ENCODE measurements at places on chromosomes 5 and 9. TPM values are rescaled to one million over a fixed set of nuclear protein-coding genes. Genes with fewer than 3 reads are reported as not detected.

The MSANTD3 gene
- 76.0 TPM for total RNA-seq

The SH3RF2 gene
- total RNA-seq = 8.6 TPM

The SLCO4C1 gene
- 0.22 TPM for total RNA-seq

The DNM1 gene
- 29.7 TPM for total RNA-seq

GRCh38 chr9:135714242-135715055 is 12.5 kb downstream of the KCNT1 start:
- no peak for DNase-seq
- H3K36me3 ChIP-seq = no peaks in the 10 kb centered on the region
- peaks cover 30% of the 10 kb centered on the region for H3K27me3 ChIP-seq
- no peaks in the 10 kb centered on the region for H3K4me1 ChIP-seq

DNA sequence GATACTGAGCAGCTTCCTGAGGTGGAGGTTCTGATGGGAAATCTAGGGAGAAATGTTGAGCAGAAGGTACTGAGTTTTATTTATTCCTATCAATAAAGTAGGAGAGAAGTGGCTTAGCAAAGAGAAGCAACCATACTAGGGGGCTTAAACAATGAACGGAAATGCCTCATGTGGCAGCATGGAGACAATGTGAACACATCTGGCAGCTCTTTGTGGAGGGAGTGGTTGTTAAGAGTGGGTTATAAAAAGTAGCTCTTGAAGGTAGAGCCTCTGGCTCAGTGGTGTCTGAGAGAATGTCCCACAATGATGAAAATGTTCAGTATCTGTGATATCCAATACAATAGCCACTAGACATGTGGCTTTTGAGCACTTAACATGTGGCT is 52.7 kb upstream of the EQTN start:
- no peak overlapping the region for H3K27ac ChIP-seq
- no peaks in the 10 kb centered on the region for H3K36me3 ChIP-seq
- no peak for DNase-seq
- no peaks in the 10 kb centered on the region for H3K4me1 ChIP-seq
- H3K27me3 ChIP-seq = no peaks in the 10 kb centered on the region

DNA sequence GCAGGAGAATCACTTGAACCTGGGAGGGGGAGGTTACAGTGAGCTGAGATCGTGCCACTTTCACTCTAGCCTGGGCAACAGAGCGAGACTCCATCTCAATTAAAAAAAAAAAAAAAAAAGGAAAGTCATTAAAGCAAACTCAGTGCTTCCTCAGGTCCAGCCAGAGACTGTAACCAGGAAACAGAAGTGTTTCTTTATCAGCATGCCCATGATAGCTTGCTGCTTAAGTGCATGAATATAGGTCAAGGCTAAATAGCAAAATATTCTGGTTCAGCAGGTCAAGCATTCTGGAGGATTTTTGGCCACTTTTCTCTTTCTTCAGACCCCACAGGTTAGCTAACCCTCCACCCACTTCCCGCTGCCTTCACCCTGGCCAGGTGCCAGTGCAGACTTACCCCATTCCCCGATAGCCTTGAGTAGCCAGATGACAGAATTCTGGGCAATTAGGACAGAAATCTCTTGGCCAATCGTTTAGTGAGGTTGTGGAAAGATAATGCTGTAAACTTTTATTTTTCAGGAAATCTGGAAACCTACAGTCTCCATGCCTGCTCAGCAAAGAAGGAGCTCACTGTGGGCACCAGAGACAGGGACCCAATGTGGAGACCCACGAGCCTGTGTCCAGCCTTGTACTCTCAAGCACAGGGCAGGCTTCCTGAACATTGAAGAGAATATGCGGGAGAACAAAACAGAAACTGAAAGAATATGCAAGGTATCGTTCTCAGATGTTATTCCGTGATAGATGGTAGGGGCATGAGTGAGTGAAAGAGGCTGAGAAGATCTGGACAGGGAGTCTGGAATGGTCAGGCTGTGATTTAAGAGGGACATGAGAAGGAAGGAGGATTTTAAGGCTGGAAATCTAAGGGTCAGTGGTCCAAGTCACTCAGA is 4.2 kb upstream of the UGT3A2 start:
- no peak for DNase-seq
- H3K4me1 ChIP-seq = no peaks in the 10 kb centered on the region
- peaks cover 12% of the 10 kb centered on the region for H3K27me3 ChIP-seq
- no peaks in the 10 kb centered on the region for H3K36me3 ChIP-seq
- no peak overlapping the region for H3K27ac ChIP-seq

DNA sequence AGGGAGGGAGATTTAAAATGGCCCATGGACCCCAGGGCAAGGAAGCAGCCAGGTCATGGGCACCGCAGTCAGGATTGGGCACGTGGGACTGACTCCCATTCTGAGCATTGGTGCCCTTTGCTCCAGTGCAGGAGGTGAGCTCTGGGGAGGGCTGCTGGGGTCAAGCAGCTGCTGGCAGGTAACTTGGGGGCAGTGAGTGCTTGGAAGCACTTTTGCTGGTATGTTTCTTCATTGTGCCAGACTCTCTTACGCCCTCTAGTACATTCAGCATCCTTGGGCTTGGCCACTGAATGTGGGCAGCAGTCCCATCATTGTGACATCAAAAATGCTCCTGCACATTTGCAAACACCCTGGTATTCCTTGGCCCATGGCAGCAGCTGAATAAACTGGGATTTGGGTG is 32.7 kb downstream of the PRRC2B start:
- no peaks in the 10 kb centered on the region for H3K27me3 ChIP-seq
- DNase-seq = no peak
- peaks cover 4% of the 10 kb centered on the region for H3K36me3 ChIP-seq
- H3K4me3 ChIP-seq = no peak overlapping the region
- H3K27ac ChIP-seq = no peak overlapping the region
- peaks cover 24% of the 10 kb centered on the region for H3K4me1 ChIP-seq

DNA sequence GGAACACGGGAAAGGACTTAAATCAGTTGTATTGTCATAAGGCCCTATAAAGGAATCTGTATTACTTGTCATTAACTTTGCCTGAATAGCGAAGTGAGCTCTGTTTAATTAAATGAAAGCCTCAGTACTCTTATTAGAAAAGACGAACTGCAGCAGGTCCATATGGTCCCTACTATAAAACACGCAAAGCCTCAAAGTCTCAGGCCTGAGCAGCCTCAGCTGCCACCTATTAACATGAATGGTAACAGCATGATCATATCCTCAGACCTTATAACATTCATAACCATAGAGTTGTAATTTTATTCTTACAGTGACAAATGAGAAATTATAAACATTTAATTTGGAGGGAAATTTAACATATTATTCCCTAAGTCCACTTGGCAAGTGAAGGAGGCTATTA is 1113.7 kb upstream of the WWC1 start:
- H3K27me3 ChIP-seq = no peaks in the 10 kb centered on the region
- no peaks in the 10 kb centered on the region for H3K36me3 ChIP-seq
- no peak overlapping the region for H3K4me3 ChIP-seq

DNA sequence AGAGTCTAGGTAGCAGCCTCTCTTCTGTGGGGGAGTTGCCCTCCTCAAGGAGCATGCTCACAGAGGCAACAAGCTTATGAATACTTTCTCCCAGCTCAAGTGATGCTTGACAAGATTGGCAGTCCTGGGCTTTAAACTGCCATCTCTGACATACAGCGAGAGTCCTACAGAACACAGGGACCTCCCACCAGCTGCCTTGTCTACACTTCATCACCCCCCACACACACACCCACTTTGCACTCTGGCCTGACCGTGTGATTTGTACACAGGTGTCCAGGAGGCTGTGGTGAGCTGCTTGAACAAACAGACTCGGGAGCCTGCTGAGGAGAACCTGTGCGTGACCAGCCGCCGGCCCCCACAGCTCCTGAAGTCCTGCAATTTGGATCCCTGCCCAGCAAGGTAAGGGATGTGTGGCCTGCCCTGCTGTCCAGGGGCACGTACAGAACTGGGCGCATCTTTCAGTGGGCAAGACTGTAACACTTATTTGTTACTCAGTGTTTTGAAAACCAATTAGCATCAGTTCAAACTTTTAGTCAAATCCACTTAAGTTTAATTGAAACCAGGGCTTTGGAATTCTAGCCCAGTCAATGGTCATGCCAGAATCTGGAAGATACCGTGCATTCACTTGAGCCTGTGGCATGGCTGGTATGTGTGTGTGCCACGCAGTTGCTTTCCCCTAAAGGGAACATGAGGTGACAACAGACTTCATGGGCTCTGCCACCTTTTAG is 247.5 kb downstream of the ADAMTSL1 start:
- H3K4me3 ChIP-seq = no peak overlapping the region
- no peak overlapping the region for H3K27ac ChIP-seq
- no peak for DNase-seq
- H3K27me3 ChIP-seq = no peaks in the 10 kb centered on the region
- no peaks in the 10 kb centered on the region for H3K4me1 ChIP-seq

GRCh38 chr5:41148448-41148847 is 64.9 kb downstream of the C6 start:
- H3K27me3 ChIP-seq = no peaks in the 10 kb centered on the region
- H3K4me3 ChIP-seq = no peak overlapping the region
- no peaks in the 10 kb centered on the region for H3K4me1 ChIP-seq

DNA sequence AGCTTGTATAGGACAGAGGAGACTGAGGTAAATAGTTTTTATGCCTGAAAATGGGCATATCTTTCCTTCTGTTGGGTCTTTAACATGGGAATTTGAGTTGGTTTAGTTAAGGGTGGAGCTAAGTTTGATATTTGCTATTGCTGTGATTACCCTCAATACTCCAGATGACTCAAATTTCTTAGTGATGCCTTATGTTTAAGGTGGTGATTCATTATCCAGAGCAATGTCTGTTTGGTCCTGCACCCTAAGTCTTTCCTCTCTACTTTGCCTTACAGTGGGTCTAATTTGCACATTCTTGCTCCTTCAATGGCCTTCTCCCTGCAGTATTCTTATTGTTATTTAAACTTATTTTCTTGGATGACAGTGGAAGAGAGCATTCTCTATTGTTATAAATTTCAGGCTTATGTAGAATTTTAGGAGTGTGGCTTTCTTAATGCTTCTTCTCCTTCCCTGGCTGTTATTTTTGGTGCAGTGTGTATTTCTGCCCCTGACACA is 312.9 kb upstream of the RPS23 start:
- peaks cover 6% of the 10 kb centered on the region for H3K4me1 ChIP-seq
- no peak overlapping the region for H3K4me3 ChIP-seq
- H3K36me3 ChIP-seq = no peaks in the 10 kb centered on the region
- H3K27ac ChIP-seq = no peak overlapping the region
- DNase-seq = peak; percentile 39

- no peak overlapping the region for H3K4me3 ChIP-seq
- no peaks in the 10 kb centered on the region for H3K27me3 ChIP-seq
- no peaks in the 10 kb centered on the region for H3K36me3 ChIP-seq
- no peak for DNase-seq
- peaks cover 11% of the 10 kb centered on the region for H3K4me1 ChIP-seq
Measured at GRCh38 chr5:150577378-150578139, 62.9 kb upstream of the SYNPO start.

DNA sequence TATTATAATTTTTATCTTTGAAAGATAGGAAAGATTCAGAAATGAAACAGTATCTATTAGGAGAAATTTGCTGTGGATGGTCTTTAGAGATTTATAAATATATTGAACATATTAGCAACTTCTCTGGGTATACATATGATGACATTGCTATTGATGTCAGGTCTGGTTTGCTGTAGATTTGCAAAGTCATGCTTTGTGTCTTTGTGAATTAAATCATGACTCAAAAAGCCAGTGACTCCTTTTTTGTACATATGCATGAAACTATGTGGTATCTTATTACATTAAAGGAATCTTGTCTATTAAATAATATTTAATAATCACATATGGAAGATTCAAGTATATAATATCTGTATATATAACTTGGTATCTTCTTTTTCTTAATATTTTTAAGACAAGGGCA is 141.9 kb downstream of the ST8SIA4 start:
- no peak overlapping the region for H3K4me3 ChIP-seq
- peaks cover 5% of the 10 kb centered on the region for H3K4me1 ChIP-seq
- no peaks in the 10 kb centered on the region for H3K27me3 ChIP-seq
- DNase-seq = peak; percentile 45
- H3K36me3 ChIP-seq = no peaks in the 10 kb centered on the region
- H3K27ac ChIP-seq = no peak overlapping the region

DNA sequence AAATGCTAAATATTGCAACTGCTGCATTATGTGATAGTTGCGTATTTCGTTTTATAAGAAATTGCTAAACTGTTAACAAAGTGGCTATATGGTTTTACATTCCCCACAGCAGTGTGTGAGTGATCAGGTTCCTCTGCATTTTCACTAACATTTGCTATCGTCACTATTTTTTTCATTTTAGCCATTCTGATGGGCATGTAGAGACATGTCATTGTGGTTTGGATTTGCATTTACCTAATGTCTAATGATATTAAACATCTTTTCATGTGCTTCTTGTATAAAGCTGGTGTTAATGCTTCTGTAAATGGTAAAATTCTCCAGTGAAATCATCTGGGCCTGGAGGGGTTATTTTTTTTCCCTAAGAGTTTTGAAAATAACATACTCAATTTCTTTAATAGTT is 61.6 kb downstream of the ERCC6L2 start:
- no peak for DNase-seq
- no peak overlapping the region for H3K4me3 ChIP-seq
- no peaks in the 10 kb centered on the region for H3K27me3 ChIP-seq
- H3K4me1 ChIP-seq = no peaks in the 10 kb centered on the region
- no peak overlapping the region for H3K27ac ChIP-seq

DNA sequence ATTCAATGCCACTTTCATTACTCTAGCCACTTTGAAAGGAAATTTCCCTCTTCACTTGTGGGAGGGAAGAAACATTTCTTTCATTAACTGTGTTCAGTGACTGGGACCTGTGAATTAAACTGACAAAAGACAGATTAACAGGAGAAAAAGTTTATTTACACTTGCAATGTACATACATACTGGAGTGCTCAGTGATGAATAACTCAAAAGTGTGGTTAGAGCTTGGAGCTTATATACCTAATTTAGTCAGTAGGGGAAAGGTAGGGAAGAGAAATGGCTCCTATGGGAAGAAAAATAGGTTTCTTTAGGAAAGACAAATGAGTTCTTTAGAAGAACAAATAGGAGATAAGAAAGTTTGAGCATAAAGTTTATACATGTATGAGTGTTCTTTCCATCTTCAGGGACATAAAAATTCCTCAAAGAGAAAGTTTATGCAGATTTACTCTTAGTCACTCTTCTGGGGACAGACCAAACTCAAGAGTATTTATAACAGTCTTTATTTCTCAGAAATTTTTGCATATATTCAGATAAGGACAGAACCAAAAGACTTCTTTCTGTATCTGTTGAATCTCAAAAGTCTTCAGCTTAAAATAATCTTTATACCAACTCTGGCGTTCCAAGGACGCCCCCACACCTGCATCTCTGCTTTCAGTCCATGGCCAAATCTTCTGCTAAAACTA is 120.0 kb upstream of the RAI14 start:
- peak; percentile 55 for DNase-seq
- H3K36me3 ChIP-seq = no peaks in the 10 kb centered on the region
- H3K4me1 ChIP-seq = peaks cover 38% of the 10 kb centered on the region

- no peak overlapping the region for H3K4me3 ChIP-seq
- no peak overlapping the region for H3K27ac ChIP-seq
- no peaks in the 10 kb centered on the region for H3K27me3 ChIP-seq
- no peaks in the 10 kb centered on the region for H3K36me3 ChIP-seq
- DNase-seq = no peak
Measured at GRCh38 chr5:43661102-43661501, 58.1 kb downstream of the NNT start.
